Right ventricle myocardium inferior (tissue), 1 donor: ENCODE measurements at places on chromosomes 12 and 14.

DNA sequence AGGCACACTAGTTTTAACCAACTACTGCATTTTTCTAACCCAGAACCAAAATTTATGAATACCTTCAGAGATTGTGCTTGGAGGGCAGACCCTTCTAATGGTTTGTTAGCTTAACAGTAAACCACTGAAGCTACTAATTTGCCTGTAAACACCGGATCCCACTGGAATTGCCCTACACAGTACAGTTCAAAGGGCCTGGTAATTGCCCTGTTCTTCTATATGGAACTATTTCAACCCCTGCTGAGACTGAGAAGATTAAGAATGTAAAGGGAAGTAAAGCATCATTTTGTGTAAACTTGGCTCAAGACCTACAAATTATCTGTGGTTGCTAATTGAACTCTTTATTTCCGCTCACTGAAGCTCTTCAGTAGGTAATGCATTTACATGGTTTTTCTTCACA lies 468.1 kb downstream of the NPAS3 start:
- no peak for DNase-seq

DNA sequence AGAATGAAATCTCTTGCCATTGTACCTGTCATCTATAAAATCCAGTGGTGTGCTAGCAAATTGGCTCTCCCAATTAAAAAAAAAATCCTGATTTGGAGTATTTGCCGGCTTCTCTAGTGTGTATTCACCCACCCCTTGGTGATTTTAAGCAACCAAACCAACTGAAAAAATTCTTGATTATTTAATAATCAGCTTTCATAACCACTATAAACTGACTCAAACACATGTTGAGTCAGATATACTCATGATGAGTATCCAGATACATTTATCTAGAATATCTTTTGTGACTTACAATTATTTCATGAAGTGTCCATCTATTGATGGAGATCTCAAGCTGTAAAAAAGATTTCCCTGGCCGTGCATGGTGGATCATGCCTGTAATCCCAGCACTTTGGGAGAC lies 205.4 kb downstream of the RASSF9 start:
- no peak for DNase-seq

GRCh38 chr12:122949816-122950675 lies 16.2 kb downstream of the ABCB9 start:
- DNase-seq: peak; percentile 33

DNA sequence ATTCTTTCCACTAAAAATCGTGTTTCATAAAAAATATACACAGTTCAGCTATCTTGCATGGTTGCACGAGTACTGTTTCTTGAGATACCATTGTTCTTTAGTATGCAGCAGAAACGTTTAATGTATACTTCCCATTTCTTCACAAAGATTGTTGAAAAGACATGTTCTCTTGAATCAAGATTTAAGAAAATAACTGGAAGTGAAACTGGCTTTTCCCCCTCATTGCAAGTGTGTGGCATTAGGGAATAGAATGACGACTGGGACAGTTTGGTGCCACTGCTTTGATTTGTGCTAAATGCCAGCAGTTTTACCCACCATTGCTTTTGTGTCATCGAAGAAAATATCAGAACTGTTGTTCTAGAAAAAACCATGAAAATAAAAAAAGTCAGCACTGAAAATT lies 20.3 kb upstream of the DHRS2 start:
- DNase-seq: no peak

- DNase-seq: no peak
Measured at GRCh38 chr14:51638071-51638944, 13.4 kb upstream of the FRMD6 start.

- no peak for DNase-seq
Measured at GRCh38 chr14:95857275-95857674, 19.4 kb upstream of the TUNAR start.

DNA sequence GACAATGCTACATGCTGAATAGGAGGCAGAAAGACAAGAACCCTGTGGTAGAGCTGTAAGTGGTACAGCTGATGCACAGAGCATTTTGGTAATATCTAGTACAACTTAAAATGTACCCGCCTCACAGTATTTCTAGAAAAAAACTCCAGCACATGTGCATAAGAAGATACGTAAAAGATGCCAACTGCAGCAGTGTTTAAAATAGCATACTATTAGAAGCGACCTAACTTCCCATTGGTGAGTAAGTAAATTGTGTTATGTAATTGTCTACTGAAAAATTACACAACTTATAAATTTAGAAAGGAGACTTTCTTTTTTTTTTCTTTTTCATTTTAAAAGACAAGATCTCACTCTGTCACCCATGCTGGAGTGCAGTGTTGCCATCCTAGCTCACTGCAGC lies 114.3 kb upstream of the CAND1 start:
- DNase-seq: no peak

DNA sequence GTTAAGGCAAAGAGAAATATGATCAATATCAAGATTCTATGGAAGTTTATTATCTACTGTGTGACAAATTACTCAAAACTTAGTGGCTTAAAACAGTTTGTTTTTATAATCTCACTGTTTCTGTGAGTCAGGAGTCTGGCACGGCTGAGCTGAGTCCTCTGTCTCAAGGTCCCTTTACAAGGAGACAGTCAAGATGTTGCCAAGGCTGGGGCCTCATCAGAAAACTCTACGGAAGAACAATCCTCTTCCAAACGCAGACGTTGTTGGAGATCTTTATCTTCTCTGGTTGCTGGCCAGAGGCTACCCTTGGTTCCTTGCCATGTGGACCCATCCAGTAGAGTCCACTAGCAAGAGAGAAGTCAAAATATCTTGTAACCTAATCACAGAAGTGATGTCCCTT lies 100.6 kb upstream of the CCND2 start:
- no peak for DNase-seq

GRCh38 chr12:124387528-124387911 lies 92.6 kb downstream of the RFLNA start:
- DNase-seq: no peak

GRCh38 chr14:33848706-33849454 lies 102.0 kb downstream of the EGLN3 start:
- no peak for DNase-seq

DNA sequence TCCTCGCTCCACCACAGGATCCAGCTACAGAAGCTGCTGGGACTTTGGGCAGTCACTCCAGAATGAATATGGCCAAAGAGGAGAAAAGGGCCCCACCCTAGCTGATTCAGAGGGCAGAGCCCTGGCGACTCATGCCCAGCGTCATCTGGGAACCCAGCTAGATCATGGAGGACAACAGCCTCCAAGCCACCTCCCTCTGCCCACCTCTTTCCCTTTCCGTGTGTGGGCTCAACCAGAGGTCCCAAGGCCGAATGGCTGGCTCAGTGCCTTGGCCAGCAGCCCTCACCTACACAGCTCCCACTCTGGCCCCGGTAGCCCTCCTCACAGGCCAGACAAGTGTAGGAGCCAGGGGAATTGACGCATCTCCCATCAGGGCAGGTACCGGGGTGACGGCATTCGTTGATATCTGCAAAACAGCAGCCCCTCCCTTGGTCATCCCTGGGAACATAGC lies 17.4 kb downstream of the ISCA2 start:
- DNase-seq: no peak

GRCh38 chr12:29726321-29726692 lies 57.4 kb downstream of the TMTC1 start:
- no peak for DNase-seq

GRCh38 chr14:37056473-37056872 lies 115.9 kb downstream of the SLC25A21 start:
- no peak for DNase-seq

DNA sequence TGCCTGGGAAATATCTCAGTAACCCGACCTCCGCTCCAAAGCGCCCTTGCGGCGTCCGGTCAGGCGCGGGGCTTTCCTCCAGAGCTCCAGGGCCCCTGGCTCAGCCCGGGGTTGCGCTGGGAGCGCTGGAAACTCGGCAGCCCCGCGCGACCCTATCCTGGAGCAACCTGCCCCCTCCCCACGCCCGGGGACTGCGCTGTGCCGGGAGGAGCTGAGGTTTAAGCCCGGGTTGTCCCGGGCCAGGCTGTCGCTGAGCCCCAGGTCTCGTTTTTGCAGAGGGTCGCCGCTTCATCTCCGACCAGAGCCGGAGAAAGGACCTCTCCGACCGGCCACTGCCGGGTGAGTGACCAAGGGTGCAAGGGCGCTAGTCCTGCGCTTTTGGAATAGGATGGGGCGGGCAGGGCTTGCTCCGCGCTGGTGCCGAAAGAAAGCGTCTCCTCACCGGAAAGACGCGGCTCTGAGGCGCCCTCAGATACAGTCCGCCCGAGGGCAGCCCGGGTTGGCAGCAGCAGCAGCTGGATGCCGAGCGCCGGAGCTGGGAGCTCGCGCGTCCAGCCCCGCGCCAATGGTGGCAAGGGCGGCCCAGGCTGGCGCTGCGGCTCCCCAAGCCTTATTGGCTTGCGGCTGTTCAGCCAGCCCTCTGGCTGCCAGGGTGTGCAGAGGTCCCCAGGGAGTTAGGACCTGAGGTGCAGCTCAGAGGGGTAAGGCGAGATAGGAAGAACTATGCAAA lies 1.5 kb downstream of the SPX start:
- DNase-seq: peak; percentile 74

DNA sequence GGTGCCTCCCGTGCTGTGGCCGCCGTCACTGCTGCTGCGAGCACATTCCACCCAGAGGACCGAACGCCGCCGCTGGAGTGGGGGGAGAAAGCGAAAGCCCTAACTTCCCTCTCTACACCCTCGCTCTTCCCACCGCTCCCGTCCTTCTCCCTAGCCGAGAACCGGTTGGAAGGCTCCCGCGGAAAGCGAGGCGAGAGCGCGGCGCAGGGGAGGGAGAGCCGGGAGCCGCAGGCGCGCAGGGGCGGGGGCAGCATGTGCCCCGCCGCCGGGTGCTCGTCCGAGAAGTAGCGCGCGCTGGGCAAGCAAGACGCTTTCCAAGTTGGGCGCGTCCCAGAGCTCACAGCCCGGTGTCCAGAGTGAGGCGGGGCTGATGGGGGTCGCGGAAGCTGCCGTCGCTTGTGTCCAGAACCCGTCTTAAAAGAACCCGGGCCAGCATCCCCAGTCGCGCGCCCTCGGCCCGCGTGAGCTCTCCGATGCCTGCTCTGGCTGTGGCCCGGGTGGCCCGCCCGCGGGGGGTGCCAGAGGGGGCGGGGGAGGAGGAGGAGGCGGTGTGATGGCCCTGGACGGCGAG lies at the start of gene TRHDE:
TSS of gene TRHDE (plus strand) at position 280 of the 571 bp plus-strand sequence. CDS start at position 554, 274 bp downstream.
- peak; percentile 78 for DNase-seq

GRCh38 chr14:72708708-72709475 lies 185.0 kb downstream of the DPF3 start:
- DNase-seq: no peak

GRCh38 chr12:6919588-6919987 lies 5.2 kb downstream of the ENO2 start:
- DNase-seq: no peak

DNA sequence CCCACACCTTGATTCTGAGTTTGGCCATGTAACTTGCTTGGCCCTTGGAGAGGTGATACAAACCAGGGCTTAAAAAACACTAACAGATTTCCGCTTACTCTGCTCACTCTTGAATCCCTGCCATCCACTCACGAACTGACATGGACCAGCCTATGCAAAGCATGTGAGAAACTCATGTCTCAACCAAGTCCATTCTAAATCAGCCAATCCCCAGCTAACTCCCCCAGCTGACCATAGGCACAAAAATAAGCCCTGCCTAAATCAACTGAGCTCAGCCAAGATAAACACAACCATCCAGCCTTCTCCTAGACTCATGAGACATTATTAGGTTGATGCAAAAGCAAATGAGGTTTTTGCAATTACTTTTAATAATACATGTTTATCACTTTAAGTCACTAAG lies 353.9 kb upstream of the TBX3 start:
- no peak for DNase-seq

DNA sequence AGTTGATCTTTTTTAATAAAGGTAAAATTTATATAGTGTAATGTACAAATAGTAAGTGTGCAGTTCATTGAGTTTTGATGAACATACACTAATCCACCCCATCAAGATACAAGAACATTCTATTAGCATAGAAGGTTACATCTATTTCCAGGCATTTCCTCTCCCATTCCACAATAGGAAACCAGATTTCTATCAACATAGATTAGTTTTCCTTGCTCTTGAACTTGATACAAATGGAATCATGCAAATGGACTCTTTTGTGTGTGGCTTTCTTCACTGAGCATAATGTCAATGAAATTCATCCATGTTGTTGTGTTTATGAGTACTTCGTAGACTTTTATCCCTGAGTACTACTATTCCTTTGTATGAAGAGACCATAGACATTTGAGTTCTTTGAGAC lies 10.8 kb downstream of the STYX start:
- DNase-seq: no peak

DNA sequence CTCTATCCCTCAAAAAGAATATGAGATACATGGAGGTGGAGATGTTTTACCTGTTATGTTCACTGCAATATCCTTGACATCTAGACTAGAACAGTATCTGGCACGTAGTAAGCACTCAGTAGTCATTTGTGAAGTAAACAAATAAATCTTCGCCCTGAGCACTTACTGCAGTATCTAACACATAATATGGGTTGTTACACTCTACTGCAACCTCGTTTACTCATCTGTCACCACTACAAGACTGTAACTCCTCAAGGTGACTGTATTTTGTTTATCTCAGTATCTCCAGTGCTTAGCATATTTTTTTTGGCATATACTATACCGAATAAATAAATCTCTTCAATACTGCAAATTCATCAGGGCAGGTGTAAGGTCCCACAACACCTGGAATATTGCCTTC lies 66.1 kb downstream of the WASHC3 start:
- DNase-seq: no peak

- DNase-seq: peak; percentile 81
Measured at GRCh38 chr14:69625299-69626131, 14.1 kb downstream of the SUSD6 start.

- no peak for DNase-seq
Measured at GRCh38 chr12:92581604-92582003, 121.2 kb upstream of the PLEKHG7 start.

DNA sequence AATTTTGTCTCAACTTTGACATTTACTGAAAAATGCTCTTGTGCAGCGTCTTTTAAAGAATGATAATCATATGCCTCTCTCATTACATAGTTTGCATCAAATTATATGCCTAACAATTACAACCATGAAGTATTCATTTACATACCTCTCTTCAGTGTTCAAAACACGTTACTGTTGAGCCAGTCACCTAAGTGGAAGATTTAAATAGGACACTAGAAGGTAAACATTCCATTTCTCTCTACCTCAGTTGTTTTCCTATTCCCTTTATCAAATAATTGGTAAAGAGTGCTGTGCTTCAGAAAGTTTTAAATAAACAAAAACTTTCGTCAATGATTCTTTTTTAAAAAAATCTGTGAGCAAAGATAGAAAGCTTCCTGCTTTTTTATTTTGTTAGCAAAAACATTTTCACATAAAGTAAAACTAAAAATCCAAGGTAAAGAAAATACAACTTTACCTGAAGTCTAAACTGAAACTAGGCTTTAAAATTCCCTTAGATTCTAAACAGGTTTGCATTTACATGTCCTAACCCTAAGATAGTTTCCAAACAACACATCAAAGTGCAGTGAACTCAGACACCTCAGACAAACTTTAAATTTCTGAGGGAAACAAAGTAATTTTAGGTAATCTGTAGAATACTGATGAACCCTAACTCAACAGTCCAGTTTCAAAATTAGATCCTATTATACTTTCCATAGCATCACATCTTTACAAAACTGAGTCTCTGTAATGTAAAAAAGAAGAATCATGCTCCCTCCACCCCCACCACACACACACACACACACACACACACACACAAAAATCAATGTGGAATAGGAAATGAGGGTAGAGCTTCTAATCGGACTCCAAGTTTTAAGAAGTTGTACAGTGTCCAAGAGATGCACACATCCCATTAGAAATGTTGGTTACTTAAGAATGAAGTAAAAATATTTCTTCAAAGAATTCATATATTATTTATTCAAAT lies 46.2 kb downstream of the PAWR start:
- DNase-seq: no peak
